HEK293T (cell line): ENCODE measurements at places on chromosomes 7 and 10.

GRCh38 chr10:102835007-102835482 lies 2.2 kb downstream of the CYP17A1 start:
- peak; percentile 92 for DNase-seq

GRCh38 chr7:112930787-112931186 lies 140.6 kb upstream of the TMEM168 start:
- no peak for DNase-seq

DNA sequence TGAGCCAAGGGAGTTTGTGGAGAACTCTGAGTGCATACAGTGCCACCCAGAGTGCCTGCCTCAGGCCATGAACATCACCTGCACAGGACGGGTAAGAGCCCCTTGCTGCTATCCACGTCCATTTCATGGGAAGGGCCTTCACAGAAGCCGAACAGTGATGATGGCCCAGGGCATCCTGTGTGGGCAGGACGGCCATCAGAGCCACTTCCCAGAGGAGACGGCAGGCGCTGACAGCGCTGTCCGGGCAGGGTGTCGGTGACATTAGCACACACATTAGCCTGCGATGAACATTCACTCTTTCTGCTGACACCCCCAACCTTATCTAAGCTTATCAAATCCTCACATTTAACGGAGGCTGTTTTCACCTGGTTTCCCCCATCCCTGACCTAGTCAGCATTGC lies 144.9 kb downstream of the EGFR start:
- DNase-seq = no peak

DNA sequence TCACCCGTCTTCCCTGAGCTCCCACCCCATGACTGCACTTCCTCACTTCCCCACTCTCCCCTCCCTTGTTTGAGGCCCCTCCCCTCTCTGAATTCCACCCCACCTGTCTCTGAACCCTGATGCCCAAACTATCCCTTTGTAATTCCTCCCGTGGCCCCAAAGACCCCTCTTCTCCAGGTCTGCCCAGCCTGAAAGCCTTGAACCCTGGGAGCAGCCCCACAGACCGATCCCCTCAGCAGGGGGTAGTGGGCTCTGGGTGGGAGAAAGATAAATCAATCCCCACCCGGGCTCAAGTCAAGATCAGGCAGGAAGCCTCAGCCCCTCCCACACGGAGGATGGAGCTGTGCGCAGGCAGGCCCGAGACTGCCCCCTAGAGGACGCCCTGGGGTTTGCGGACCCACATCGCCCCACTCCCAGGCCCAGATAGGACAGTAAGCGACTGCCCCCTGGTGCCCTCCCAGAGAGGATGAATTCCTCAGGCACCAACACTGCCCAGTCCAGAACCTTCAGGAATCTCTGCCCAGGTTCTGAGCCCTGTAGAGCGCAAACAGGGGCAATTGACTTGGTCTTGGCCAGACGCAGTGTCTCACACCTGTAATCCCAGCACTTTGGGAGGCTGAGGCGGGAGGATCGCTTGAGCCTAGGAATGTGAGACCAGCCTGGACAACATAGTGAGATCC lies 11.7 kb downstream of the HSPB1 start:
- peak; percentile 89 for DNase-seq

DNA sequence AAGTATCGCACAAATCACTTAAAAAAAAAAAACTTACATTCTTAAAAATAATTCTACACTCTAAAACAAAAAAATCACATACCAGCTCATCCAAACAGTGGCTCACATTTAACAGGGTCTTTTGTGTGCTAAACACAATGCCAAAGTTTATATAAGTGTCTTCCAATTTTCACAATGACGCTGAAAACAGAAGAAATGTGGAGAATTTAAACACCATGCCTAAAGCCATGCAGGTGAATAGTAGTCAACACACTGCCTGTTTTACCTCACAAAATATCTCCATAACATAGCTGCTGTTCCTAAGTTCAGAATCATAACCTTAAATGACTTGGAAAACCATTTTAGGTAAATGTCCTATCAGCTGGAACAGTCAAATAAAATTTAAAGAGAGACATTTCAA lies 55.0 kb downstream of the GRB10 start:
- DNase-seq = no peak

DNA sequence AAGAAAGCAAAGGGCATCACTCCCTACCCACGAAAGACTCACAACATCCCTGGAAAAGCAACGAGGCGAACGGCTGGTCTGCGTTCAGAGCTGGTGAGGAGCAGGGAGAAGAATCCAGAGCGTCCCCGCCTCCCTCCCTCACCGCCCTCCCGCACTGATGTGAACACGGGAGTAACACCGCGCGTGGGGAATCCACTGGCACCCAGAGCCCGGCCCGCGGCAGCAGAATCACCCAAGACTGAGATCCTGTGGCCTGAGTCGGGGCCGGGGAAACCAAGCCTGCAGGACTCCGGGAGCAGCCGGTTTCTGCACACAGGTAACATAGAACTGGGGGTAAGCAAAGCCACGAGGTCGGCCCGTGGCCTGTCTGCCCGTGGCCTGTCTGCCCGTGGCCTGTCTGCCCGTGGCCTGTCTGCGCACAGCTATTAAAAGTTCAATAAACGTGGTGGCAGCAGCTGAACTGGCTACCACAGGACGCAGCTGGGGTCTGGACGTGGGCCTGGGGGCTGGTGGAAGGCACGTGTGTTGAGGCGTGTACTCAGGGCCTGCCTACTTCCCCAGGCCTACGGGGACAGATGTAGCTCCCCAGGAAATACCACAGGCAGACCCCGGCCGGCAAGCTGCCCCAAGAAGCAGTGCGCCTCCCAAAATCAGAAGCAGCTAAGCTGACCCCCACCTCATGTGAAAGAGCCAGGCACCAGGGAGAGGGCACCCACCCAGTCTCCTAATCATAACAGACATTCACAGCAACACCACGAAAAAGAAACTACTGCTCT lies 23.0 kb downstream of the DIP2C start:
- no peak for DNase-seq

DNA sequence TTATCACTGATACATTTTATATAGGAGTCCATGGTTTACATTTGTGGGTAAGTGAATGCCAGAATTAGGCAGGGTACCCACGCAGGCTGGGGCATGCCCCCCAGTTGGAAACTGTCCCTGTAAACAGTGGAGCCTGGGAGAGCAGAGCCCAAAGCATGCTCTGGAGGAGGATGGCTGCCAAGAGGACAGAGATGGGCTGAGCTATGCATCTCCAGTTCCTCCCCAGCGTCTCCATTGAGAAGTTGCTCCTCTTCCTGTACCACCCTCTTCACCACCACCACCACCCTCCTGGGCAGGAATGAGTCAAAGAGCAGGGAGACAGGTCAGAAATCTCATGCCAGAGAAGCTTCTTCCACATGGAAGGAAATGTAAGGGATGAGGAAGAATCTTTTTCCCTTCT lies 67.7 kb upstream of the KMT2E start:
- DNase-seq = no peak

DNA sequence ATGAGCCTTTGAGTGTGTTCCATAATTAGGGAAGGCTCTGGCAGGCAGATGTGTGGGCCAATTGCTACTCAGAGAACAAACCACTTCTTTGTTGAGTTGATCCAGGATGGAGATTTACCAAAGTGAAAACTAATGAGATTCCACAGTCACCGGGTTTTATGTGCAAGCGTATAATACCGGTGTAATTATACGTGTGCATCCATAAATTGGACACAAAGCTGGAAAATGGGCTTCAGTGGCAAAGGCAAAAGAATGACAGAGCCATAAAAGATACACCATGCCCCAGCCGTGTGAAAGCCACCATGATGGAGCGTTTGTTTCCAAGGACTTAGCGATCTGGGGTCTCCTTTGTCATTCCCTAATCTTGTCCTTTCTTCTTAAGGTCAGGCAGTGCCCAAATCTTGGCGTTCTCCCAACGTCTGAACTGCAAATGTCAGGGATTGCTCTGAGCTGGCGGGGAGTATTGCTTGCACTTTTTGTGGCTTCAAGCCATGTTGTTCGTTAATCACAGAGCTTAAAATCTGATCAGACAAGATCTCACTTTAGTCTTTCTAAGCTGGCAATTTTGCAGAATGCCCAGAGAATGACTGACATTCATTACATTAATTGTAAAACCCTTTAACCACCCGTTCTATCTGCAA lies 70.1 kb downstream of the NPTX2 start:
- DNase-seq = no peak

DNA sequence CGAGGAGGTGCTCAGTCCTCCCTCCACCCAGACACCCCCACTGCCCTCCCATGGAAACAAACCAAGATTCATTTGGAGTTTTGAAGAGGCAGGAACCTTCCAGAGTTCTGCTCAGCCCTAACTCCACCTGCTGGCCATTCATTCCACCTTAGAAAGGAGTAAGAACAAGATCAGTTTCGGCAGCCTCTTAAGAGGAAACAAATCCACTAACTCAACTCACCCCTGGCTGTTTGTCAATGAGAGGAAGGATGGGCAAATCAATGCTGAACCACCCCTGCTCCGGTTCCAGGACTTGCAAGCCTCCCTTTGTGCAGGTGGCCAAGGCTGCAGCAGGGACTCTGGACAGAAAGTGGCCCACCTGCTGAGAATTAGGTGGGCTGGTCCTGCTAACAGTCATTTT lies 26.2 kb downstream of the CCDC3 start:
- DNase-seq = no peak

DNA sequence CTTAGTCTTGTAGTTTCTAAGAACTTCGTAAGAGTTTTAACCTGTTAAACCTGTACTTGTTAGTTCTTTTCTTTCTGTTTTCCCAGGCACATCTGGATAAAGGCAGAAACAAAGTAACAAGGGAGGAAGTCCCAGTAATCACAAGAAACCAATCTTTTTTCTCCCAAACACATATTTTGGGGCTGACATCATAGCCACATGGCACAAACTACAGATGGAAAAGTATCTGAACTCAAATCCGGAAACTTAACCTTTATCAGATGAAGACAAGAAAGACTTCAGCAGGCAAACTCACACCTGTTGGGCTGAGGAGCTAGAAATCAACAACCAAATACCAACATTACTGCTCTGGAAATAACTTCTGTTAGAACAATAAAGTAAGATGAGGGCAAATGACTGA lies 67.1 kb downstream of the CUBN start:
- no peak for DNase-seq

DNA sequence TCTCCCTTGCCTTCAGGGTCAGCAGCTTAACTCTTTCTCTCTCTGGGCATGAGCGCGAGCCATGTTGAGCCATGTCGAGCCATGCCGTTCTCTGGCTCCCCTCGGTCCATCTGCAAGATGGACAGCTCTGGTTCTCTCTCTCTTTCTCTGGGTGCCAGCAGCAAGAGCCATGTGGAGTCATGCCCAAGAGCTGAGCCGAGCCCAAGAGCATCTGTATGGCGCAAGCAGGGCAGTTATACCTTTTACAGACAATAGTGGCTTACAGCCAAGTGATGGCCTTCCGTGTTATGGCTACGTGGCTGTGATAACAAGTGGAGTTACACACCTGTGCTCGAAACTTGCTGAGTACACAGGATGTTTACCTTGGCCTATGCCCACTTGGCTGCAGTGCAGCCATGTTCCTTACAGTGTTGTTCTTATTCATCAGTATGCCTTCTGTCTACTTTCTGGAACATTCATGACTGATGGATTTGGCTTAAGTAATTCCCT lies 327.7 kb downstream of the GLRX3 start:
- no peak for DNase-seq

- no peak for DNase-seq
Observed at GRCh38 chr10:4470231-4470835, 355.7 kb upstream of the AKR1E2 start.

DNA sequence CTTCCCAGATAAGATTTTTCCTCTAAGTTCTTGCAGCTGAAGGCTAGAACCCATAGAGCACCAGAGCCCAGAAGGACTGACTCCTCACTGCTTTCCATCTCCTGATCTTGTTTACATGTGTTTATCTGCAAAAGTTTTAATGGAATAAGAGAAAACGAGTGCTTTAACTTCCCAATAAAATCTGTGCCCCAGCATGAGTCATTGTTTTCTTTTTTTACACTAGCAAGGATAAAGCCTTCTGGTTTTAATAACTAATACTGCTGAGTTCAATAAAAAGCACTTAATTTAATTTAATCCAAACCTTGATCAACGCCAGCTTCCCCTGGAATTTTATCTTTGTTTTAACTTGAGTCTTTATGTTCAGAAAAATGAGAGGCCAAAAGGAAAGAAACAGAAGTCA lies 227.6 kb downstream of the HPSE2 start:
- no peak for DNase-seq

DNA sequence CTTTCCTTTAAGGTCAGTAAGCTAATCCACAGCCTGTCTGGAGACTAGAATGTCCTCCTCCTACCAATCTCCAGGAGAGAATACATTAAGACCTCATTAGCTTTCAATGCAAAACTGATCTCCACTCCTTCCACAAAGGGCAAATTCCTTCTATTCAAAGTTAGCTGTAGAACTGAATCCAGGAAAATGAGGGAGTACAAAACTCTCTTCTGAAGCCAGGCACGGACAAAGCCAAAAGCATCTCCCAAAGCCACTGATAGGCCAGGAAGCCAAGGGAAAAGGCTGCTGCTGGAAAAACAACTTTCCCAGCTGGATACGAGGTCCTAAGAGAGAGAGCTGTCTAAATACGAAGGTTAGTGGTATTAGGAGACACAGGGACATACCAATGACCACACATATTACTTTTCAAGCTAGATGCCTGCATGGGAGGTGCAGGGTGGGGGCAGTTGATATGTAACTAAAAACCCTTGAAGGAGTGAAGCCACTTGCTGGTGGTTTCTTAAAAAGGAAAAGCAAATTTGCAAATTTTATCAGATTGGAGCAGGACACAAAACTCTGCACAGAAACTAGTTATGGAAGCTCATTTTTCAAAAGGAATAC lies 43.6 kb downstream of the MKX start:
- no peak for DNase-seq

GRCh38 chr7:55156919-55157763 lies 138.3 kb downstream of the EGFR start:
- no peak for DNase-seq

DNA sequence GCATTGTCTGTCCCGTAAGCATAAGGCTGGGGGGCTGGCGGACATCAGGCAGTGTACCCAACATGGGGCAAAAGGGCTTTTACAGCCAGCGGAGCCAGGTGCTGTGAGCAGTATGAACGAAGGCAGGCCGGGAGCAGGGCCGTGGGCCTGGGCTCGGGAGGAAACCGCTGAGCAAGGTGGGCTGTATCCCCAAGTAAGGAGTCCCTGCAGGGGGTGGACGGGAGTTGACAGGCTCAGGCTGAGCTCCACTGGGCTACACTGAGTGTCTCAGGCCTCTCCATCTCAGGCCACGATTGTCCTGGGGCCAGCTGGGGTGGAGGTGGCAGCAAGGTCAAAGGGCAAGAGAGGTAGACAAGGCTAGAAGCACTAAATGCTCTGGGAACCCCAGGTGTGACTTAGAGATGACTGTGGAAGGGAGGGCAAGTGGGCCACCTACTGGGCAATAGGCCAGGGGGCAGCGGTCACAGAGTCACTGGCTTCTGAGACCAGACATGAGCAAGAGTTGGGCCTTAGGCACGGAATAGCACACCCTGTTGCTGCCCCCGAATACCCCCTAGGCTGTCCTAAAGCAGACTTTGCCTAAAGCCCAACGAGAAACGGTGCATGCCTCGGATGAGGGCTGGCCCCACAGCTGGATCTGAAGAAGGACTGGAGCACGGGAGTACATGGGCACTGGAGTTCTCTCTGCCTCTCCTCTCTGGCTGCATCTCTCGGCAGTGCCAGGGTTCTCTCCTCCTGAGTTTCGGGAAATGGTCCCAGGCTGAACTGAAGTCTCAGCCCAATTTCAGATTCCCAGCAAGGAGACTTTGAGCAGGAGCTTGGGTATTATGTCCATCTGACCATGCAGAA lies 10.8 kb upstream of the RAMP3 start:
- no peak for DNase-seq
